Activated CD8-positive, alpha-beta memory T cell treated with anti-CD3 and anti-CD28 coated beads for 4 hours (primary cell): ENCODE measurements at places on chromosomes 1 and 21.

- DNase-seq: no peak
These were observed 150.2 kb downstream of the CAMTA1 start for GRCh38 chr1:6935361-6935883.

GRCh38 chr1:39952359-39953110 lies 2.4 kb upstream of the MFSD2A start:
- no peak for DNase-seq

DNA sequence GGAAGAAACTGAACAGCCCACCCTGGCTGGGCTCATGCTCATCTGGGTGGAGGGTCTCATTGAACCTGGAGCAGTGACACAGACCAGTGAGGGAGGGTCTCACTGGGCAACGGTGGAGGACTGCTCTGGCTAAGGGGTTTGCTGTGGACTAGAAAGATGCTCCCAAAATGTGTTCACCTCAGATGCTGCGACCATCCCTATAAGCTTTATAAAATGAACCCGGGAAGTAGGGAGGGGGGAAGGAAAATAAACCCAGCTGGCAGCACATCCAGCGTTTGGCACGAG lies 34.5 kb upstream of the LBR start:
- no peak for DNase-seq

GRCh38 chr1:159750621-159751020 lies 30.1 kb upstream of the DUSP23 start:
- DNase-seq: no peak

DNA sequence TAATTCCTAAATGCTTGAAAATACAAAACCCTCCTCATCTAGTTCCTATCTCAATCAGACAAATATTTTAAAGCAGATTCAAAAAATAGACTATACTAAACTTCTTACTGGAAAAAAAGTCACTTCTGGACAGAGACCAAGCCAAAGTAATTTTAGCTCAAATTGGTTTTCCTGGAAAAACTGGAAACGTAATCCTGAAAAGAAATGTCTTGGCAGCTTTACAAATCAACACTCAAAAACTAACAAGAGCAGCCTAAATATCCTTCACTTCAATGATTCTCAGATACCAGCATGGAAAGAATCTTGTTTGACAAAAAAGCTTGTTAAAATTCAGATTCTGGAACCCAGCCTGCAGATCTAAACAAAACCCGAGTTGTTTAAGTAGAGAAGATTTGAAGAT lies 9.1 kb upstream of the GPR88 start:
- DNase-seq: no peak
